ENCODE measurements at places on chromosomes 16 and 17.

DNA sequence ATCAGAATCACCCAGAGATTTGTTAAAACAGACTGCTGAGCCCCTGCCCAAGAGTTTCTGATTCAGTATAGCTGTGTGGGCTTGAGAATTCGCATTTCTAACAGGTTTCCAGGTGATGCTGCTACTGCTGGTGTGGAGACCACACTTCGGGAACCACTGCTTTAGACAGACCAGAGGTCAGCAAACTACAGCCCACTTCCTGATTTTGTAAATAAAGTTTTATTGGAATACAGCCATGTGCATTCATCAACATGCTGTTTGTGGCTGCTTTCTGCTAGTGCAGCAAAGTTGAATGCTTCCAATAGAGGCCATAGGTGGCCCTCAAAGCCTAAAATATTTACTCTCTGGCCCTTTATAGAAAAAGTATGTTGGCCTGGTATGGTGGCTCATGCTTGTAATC is 32.6 kb upstream of the CLEC19A start:
- no peak for DNase-seq

DNA sequence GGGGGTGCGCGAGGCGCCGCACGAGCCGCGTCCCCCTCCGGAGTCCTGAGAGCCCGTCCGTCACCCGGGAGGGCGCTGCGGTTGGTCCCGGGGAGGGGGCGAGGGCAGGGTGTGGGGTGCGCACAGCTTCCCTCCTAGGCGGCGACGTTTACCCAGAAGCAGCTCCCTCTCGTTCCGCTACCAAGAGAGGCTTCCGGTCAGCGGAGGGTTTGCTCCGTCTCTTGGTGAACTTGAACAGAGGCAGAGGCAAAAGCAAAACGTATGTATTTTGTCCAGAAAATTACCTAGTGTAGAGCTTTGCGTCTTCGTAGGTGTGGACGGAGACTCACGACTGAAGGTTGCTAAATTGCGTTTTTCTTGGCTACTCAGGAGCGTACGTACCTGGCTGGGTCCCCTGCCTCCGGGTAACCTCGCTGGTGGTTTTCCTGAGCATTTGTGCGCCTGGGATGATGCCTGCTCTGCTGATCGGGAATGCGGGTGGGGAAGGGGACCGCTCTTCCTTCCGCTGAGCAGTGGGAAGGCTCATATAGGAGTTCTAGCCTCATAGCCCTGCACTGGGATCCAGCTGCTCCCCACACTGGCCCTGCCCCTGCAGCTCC is 833 bp downstream of the WSCD1 start:
- no peak for DNase-seq

- no peak for DNase-seq
Observed at GRCh38 chr17:76219670-76220383, 20.5 kb downstream of the RNF157 start.

GRCh38 chr17:37060094-37060493 is 111.3 kb downstream of the AATF start:
- DNase-seq = no peak

- no peak for DNase-seq
Observed at GRCh38 chr17:64128787-64129514, 993 bp downstream of the ERN1 start.

- DNase-seq = no peak
Observed at GRCh38 chr16:76123966-76124365, 153.2 kb upstream of the CNTNAP4 start.

GRCh38 chr16:57245472-57246113 is 534 bp downstream of the ARL2BP start:
- DNase-seq = no peak

GRCh38 chr17:6660805-6661463 is 9.4 kb downstream of the C17orf100 start:
- no peak for DNase-seq

GRCh38 chr17:4155980-4156620 is 13.1 kb downstream of the CYB5D2 start:
- no peak for DNase-seq

DNA sequence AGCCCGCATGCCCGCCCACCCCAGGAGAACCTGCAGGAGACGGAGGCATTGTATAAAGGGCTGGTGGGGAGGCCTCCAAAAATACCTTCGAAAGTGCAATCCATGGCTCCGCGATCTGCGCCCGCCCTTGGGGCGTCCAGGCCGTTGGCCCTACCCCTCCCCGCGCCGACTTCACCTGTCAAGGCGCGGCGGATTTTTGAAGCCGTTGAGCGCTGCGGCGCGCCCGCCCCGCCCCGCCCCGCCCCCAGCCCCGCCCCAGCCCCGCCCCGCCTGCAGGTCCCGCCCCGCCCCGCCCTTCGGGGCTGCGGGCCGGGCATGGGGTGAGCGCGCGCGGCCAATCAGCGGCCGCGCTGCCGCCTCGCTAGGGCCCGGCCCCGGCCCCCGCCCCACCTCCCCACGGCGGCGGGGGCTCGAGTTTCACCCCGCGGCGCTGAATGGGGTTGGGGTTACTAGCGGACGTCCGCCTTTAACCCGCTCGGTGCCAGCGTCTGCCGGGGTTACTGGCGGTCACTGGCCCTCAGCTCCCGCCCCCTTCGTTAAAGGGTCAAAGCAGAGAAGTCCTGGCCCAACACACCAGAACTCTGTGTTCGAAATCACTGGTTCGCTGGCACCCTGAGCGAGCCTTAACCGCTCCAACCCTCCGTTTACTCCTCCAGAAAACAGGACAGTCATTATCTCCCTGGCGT is 13.2 kb downstream of the SREBF1 start:
- DNase-seq = peak; percentile 36

All from NCI-H524 treated with DMSO at 0.1 percent for 48 hours (cell line).